Stimulated activated CD4-positive, alpha-beta T cell treated with anti-CD3 and anti-CD28 coated beads, TNF-alpha, amount 100 ng/mL, for 4 hours (primary cell): ENCODE measurements at places on chromosomes 12 and 14.

DNA sequence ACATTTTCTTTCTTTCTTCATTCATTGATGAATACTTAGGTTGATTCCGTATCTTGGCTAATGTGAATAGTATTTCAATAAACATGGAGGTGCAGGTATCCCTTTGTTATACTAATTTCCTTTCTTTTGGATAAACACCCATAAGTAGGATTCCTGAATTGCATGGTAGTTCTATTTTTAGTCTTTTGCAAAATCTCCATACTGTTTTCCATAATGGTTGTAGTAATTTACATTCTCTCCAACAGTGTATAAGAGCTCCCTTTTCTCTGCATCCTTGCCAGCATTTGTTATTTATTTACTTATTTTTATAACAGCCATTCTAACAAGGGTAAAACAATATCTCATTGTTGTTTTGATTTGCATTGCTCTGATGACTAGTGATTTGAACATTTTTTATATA lies 36.6 kb downstream of the PIK3C2G start:
- DNase-seq, result no peak

DNA sequence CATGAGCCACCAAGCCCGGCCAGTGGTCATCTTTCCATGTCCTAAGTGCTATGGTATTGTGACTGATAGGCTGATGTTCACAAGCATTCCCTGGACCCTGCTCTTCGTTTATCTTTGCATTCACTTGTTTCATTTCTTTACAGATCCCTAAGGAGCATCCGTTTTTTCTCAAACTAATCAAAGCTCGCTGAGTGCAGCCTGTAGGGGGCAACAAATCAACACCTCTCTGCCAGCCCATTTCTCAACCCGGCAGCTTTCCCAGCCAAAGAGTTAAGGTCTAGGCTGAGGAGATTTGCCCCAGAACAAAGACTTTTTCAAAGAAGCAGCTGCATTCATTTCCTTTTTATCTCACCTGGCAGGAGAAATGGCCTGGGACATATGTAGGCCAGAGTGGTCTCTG lies 12.1 kb downstream of the SIRT4 start:
- no peak for DNase-seq

DNA sequence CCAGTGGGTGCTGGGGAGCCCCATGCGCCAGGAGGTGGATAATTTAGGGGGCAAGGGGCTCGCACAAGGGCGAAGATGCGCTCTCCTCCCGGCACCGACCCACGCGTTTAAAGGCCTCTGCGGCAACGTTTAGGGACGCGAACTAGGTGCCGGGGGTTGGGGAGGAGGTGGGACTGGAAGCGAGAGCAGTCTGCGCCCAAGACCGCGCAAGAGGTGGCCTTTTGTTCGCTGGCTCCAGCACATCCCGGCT lies 1.3 kb downstream of the SLC38A1 start:
- no peak for DNase-seq

GRCh38 chr12:113987261-113988063 lies 21.3 kb upstream of the RBM19 start:
- no peak for DNase-seq

- no peak for DNase-seq
Observed at GRCh38 chr12:67853204-67853603, 136.0 kb upstream of the IFNG-AS1 start.

GRCh38 chr12:19181666-19182426 lies 52.3 kb downstream of the PLEKHA5 start:
- no peak for DNase-seq

GRCh38 chr14:47332939-47333338 lies 342.5 kb downstream of the MDGA2 start:
- no peak for DNase-seq

DNA sequence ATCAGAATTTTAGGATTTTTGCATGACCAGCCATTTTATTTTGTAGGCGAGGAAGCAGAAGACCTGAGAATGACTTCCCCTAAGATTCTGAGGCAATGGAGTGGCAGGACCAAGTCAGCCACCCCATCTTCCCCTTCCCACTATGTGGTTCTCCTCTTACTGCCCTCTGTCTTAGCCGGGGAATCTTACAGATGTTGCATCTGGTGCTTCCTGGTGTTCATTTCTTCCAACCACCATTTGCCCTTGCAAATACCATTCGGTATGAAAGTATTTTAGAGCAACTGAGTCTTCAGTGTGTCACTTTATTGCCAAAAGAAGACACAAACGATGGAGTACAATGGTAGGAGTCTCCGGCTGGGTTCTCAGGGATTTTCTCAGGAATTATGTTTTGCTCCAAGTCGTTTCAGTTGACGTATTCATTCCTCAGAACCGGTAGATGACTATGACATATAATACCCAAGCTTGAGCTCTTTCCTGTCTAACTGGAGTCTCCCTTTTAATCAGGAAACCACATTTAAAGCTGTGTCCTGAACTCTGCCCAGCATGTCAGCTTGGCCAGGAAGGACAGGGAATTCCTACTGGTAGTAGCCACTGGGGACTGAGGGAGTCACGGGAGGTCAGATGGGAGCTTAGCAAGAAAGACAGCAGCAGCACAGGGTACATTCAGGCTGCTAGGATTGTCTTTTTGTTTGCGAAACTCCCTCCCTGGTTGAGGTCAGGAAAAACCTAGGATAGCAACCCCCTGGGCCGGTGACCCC lies 87.0 kb downstream of the SAMD4A start:
- DNase-seq, result no peak

DNA sequence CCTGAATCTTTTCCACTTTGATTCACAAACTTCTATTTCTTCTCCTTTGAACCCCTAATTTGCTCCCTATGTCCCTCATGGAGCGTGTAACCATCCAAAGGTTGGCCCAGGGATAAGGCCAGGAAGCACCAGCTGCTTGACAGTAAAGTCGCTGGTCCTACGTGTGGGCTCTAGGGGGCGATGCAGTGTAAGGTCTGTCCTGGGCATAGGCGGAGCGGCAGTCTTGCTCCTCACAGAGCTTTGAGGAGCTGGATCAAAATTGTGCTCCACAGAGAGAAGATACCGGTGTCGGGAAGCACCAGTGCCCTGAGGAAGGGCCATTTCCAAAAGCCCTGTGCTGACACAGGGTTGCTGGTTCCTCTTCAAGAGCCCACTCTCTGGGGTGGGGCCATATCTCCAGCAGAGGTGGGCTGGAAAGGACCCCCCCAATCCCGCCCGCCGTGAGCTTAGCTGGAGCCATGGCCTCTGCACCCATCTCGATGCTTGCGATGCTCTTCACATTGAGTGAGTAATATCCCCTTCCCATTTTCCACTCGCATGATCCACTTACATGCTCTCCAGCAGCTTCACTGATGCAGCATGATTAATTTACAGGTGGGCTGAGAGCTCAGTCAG lies 49.9 kb upstream of the OR4E1 start:
- DNase-seq, result no peak

DNA sequence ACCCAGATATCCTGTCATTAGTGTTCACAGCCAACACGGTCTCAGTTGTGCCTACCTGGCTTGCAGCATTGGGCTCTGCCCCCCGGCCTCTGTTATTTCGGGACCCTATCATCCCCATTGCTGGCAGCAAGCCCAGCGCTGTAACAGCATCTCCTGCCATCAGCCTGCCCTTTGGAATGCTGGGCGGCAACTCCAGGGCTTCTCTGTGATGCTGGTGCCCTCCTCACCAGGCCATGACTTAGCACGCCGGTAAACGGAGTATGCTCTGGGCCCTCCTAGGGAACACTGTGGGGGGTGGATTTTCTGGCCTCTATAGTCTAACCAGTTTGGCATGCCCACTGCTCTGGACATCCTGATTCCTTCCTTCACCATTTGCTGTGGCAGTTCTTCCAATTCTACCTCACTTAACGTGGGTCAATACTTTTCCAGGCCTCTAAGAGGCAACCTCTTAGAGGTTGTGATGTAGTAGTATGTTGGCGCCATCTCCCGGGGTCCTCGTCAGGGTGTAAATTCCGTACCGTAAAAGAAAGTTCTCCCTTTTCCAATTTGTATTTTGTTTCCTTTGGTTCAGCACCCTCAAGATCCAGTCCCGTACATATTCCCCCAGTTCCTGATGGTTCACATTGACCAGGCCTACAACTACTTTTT lies 80.0 kb downstream of the SINHCAF start:
- no peak for DNase-seq

DNA sequence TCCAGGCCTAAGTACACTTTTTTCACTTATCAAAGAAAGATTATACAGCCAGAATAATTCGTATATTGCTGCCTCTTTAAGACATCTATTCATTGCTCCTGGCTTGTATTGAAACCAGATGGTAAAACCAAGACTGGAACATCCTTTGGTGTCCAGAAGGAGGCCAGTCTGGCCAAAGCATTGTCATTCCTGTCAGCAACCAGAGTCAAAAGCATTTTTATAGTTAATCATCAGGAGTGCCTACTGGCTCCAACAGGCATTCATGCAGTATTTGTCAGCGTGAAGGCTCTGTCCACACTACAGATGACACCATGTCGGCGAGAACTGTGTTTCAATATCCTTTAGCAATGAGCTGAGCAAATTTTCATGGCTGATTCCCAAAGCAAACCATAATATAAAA lies 118.0 kb upstream of the G2E3 start:
- no peak for DNase-seq

GRCh38 chr14:32382704-32383103 lies 53.6 kb downstream of the AKAP6 start:
- no peak for DNase-seq

- no peak for DNase-seq
Observed at GRCh38 chr14:52948836-52949235, 2.0 kb downstream of the FERMT2 start.

DNA sequence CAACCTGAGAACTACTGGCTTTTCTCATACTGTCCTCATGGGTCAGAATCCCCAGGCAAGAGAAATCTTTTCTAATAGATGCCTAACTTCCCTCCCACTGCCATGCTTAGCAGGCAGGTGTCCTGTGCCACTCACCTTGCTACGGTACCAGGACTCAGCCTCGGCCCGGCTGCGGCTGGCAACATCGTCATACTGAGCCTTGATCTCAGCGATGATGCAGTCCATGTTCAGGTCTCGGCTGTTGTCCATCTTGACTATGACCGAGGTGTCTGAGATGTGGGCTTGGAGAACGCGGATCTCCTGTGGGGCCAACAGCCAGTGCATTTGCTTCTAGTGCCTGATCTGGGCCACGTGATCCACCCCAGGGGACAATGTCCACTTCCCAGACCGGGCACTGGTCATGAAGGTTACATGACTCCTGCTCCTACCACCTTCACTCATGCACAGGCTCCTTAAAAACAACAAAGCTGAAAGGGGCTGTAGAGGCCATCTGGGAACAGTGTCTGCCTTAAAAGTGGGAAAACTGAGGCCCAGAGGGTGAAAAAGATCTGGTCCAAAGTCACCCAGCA lies 4.1 kb downstream of the KRT85 start:
- no peak for DNase-seq

- DNase-seq, result no peak
Observed at GRCh38 chr12:62345667-62346066, 85.5 kb downstream of the USP15 start.

DNA sequence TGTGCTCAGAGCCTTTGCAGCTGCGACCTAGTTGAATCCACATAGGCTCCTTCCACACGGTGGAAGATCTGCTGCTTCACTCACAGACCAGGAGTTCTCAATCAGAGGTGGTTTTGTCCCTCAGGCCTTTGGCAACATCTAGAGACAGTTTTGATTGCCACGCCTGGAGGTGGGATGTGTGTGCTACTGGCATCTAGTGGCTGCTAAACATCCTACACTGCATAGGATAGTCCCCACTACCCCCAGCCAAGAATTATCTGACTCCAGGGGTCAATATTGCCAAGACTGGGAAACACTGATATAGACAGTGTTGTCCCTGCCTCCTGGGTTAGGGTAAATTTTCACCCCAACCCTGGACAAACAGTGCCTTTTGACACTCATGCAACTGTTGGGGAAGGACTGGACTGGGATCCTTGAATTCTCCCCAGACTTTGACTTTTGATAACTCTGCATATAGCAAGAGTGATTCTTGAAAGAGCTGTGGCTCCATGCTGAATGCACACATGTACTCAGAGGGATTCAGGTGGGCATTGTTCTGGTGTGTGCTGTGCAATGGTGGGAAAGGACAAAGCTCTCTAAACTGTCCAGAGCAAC lies 39.8 kb downstream of the BAZ2A start:
- no peak for DNase-seq

GRCh38 chr14:105738638-105739037 lies 212.3 kb downstream of the TMEM121 start:
- DNase-seq, result no peak

GRCh38 chr14:98269533-98269932 lies 1002.5 kb downstream of the BCL11B start:
- no peak for DNase-seq

DNA sequence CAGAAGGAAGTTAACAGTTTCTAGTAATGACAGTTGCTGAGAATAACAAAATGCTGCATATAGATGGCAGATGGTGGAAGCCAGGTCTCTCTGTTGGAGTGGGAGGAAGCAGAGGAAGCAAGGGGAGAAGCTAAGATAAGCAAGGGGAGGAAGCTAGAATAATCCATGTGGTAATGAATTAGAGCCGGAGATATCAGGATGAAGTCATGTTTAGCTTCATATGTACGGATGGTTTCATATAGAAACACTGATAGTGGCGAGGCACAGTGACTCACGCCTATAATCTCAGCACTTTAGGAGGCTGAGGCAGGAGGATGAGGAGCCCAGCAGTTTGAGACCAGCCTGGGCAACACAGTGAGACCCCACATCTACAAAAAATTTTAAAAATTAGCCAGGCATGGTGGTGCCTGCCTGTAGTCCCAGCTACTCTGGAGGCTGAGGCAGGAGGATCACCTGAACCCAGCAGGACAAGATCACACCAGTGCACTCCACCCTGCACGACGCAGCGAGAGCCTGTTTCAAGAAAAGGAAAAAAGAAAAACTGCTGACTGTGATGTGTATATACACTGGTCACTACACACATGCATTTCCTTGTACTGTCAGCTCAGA lies 49.2 kb downstream of the ANAPC7 start:
- DNase-seq, result no peak

DNA sequence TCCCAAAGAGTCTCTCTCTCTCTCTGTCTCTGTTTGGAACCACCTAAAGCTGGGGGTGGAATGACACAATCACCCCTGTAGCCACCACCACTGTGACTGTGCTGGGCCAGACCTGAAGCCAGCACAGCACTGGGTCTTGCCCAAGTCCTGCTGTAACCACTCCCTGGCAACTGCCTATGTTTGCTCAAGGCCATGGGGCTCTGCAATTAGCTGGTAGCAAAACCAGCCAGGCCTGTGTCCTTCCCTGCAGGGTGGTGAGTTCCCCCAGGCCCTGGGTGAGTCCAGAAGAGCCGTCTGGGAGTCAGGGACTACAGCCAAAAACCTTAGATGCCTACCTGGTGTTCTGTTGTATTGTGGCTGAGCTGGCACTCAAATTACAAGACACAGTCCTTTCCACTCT lies 50.8 kb downstream of the DGLUCY start:
- DNase-seq, result no peak
